ENCODE measurements at places on chromosomes 4 and X.

DNA sequence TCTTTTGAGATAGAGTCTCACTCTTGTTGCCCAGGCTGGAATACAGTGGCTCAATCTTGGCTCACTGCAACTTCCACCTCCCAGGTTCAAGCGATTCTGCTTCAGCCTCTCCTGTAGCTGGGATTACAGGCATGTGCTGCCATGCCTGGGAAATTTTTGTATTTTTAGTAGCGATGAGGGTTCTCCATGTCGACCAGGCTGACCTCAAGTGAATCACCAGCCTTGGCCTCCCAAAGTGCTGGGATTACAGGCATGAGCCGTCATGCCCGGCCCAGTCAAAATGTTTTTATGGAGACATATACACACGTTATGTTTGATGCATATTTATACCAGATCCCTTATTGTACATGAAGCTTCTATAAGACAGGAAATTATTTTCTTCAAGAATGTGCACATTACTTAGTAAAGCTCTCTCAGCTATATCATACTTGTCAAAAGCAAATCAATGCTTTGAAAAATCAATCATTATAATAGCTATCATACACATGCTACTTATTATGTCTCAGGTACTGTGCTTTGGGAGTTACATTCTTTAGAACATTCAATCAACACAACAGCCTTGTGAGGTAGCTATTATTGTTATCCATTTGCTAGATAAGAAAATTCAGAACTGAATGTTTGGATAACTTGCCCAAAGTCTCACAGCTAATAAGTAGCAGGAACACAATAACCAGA, 269.2 kb downstream of the FSTL5 start:
- no peak for DNase-seq

GRCh38 chr4:150581641-150582051, 305 bp upstream of the MAB21L2 start:
- no peak for DNase-seq

GRCh38 chrX:71489540-71489939, 43.4 kb upstream of the OGT start:
- no peak for DNase-seq

DNA sequence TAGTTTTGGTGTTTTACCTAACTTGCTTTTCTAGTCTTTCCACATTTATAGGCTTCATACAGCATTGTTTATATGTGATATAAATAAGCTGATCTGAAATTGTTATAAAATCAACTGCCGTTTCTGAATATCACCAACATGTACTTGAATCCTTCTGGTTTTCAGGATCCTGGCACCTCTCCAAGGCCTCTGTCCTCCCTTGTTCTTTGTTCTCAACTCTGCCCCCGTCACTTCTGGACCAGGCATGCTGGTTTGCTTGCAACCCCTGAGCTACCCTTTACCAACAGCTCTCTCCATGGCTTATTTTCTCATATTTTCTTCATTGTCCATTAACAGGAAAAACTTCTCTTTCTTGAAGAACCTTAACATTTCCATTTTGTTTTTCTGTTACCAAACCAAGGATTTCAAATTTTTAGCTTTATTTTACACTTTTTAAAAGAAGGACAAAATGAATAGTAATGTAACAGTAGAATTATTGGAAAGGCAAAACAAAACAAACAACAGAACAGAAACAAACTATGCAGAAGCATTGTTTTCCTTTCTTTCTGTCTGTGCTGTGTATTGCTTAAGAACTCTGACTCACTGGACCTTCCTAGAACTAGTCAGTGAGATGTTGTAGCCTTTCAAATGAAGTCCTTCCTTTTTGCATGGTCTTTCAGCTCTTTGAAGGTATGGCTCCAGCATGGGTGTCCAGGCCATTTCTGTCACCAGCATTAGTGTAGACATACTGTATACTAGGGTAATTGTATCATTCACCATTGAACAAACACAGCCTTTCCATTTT, 44.8 kb downstream of the BANK1 start:
- no peak for DNase-seq

DNA sequence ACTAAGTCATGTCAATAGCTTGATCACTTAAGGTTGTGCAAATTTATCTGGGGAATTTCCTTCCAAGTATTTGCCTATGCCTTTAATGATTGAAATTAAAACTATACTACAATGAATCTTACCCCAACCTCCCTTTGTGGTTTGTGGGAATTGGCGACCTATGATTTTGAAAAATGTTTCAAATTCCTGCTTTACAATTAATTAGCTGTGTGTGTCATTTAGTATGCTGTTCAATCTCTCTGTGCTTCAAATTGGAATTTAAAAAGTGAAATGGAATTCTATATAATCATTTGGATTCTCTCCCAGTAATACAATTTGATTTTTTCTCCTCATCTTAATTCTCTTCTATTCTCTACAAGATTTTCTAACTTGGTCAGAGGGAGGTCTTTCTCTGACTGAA, 2319.5 kb downstream of the ARAP2 start:
- DNase-seq: no peak

DNA sequence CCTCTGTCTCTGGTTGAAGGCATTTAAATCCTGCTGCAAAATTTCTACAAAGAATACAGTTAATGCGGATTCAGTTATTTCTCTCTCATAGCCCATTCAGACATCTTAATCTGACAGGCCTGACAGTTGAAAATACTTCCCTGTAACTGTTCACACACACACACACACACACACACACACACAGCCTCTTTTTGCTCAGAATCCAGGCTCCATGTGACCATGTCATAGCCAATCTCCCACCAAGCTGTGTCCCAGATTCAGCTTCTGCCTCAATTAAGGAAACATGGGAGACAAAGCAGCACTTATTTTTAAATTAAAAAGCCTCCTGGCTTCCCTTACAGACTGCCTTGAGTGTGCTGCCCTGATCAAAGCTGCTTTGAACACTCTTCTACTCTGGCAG, 49.3 kb upstream of the EFHC2 start:
- DNase-seq: no peak

DNA sequence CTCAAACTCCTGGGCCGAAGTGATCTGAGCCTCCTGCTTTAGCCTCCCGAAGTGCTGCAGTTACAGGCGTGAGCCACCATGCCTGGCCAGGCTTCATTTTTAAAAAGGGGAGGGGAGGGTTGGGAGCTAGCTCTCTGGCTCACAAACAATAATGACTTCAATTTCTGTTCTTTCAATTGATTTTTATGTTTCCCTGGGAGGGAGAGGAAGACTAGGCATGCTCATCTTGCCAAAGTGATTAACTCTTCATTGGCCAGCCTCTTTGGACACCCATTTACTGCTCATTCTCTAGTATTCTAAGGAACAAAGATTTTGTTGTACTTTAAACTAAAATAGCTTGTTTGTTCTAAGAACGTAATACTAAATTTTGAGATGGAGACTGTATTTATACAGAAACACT, 43.4 kb upstream of the TRIM2 start:
- DNase-seq: no peak

GRCh38 chr4:127809173-127809800, 27.2 kb downstream of the HSPA4L start:
- no peak for DNase-seq

- no peak for DNase-seq
Measured at GRCh38 chr4:156941940-156942548, 29.6 kb downstream of the PDGFC start.

DNA sequence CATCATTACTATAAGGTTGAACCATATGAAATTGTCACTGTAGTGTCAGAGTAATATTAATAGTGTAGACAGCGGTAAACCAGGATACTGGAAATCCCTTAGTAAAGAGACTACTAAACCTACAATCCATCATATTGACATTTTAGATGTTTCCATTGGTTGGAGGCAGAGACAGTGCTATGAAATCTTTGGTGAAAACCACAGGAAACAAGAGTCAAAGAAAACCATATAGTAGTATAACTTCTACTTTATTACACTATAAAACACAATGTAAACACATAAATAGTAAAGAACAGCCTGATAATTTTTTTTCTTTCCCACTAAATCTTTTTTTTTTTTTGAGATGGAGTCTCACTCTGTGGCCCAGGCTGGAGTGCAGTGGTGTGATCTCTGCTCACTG, 15.9 kb downstream of the RELL1 start:
- no peak for DNase-seq

GRCh38 chrX:134732152-134732551, 73.9 kb upstream of the PLAC1 start:
- no peak for DNase-seq

DNA sequence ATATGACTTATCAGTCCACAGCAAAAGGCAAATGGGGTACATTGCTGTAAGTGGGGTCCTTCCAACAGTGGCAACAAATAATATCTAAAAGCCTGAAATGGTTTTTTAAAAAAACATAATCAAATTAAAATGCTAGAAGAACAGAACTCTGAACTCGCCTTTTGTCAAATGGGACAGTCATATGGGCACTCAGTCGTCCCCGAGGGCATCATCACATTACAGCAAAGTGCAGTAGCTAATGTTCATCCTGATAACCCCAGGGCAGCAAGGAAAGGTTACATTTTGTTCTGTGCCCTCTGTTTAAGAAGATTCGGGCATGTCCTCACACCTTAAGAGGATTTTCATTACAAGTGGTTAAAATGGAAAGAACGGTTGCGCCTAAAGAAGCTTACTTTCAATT, 997.9 kb upstream of the TENM3 start:
- no peak for DNase-seq

GRCh38 chr4:5945936-5946335, 53.0 kb upstream of the CRMP1 start:
- no peak for DNase-seq

- DNase-seq: peak; percentile 32
Measured at GRCh38 chr4:42671431-42672194, 14.7 kb upstream of the ATP8A1 start.

DNA sequence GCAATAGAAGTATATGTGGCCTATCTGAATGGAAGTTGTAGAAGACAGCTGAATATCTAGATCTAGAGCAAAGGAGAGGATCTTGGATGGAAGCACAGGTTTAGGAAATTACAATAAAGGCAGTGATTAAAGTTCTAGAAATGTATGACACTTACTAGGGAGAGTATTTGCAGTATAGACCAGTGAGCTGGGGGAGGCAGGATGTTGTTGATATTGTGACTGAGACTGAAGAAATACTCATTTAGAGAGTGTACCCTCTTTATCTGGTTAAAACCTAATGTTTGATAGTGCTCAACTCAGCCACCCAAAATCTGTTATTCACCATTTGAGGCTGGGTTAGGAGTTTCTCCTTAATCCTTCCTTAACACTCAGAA, 439.5 kb downstream of the GRXCR1 start:
- no peak for DNase-seq

DNA sequence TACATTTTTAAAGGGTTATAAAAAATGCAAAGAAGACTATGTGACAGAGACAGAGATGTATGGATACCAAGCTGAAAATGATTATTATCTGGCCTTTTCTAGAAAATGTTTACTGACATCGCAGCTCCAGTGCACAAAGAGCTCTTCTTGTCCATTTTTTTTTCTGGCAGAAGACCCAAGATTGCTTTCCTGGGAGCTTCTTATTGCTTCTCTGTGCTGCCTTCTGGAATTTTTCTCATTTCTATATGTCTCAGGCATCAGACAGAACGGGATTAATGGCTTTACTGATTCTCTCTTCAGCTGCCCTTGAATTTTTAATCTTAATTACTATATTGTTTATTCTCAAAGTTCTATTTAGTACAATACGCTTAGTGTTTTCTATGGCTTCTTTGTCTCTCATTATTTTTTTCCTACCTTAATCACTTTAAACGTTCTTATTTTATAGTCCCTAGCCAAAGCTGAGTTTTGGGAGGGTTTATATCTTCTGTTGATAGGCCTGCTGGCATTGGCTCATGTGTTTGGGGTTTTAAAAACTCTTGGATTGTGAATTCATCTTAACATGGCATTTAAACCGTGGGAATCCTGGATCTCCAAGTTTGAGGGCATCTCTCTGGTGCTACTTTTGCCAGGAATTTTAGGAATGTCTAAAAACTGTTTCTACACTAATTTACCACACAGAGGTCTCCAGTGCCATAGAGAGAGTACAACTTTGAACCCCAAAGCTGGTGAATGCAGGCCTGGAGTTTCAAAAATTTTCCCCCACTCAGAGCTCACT, 138.9 kb upstream of the LNX1 start:
- no peak for DNase-seq

- no peak for DNase-seq
Measured at GRCh38 chr4:113043591-113043990, 5.9 kb upstream of the ANK2 start.

DNA sequence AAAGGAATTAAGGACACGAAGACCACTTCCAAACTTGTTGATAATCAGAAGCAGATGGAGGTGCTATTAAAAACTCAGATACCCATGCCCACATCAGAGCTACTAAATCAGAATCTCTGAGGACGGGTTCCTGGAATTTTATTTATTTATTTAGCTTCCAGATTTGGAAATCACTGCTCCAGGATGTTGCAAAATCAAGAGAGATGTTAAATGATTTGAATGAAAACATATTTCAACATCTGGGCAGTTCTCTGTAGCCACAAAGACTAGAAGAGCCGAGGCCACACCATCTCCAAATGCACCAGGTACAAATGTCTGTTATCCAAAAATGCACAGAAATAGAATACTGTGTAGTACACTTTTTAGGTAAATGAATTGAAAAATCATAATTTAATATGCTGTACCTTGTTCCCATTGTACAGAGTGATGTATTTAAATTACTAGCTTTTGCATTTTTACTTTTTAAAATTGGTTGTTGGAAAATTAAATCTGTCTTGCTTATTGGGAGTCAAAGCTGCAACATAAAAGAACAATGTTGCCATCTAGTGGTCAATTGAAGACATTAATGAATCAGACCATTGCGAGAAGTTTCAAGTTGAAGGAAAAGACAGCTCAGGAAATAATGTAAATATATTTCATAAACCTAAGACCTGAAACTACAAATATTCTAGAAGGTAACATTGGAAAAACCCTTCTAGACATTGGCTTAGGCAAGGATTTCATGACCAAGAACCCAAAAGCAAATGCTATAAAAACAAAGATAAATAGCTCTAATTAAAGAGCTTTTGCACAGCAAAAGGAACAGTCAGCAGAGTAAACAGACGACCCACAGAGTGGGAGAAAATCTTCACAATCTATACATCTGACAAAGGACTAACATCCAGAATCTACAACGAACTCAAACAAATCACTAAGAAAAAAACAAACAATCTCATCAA, 151.3 kb upstream of the TTC29 start:
- peak; percentile 28 for DNase-seq
